Activated CD4-positive, CD25-positive, alpha-beta regulatory T cell treated with anti-CD3 and anti-CD28 coated beads, Interleukin-2, amount 50 U/mL, for 72 hours (primary cell): ENCODE measurements at places on chromosomes 11 and 22.

DNA sequence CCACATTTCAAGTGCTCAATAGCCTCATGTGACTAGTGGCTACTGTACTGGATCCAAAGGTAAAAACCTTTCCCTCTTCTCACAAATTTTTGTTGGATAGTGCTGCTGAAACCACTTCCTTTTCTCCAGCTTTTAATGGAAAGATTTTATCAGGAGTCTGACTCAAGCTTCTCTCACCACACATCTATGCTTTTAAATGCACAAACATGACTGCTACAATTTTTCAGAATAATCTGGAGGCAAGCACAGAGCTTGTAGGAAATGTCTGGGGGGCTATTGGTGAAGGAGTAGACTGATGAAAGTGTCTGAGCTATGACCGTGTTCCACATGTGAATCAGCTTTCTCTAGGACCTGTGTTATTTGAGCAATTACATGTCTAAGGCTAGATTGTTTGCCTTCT lies 101.1 kb upstream of the FAT3 start:
- DNase-seq: no peak

DNA sequence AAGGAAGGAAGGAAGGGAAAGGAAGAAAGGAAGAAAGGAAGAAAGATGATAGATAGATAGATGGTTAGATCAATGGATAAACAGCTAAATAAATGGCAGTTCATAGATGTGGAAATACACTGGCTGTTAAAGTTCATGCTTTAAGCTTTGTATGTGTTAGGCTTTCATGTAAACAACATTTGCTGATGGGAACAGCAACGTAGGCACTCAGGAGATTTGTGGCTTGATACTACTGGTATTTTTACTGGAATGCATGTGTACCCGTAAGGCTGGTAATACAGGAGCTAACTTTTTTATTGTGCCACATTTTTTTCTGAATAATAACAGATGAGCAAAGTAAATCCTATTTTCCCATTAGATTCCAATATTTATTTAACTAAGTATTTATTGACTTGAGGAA lies 85.6 kb downstream of the NCAM1 start:
- DNase-seq: no peak

- DNase-seq: no peak
Measured at GRCh38 chr11:3907590-3907989, 52.1 kb downstream of the STIM1 start.

- no peak for DNase-seq
Measured at GRCh38 chr11:107988397-107989158, 20.1 kb upstream of the CUL5 start.

- DNase-seq: no peak
Measured at GRCh38 chr11:78660471-78660870, 85.8 kb upstream of the NARS2 start.

GRCh38 chr11:23453522-23453921 lies 593.2 kb upstream of the CCDC179 start:
- DNase-seq: no peak

DNA sequence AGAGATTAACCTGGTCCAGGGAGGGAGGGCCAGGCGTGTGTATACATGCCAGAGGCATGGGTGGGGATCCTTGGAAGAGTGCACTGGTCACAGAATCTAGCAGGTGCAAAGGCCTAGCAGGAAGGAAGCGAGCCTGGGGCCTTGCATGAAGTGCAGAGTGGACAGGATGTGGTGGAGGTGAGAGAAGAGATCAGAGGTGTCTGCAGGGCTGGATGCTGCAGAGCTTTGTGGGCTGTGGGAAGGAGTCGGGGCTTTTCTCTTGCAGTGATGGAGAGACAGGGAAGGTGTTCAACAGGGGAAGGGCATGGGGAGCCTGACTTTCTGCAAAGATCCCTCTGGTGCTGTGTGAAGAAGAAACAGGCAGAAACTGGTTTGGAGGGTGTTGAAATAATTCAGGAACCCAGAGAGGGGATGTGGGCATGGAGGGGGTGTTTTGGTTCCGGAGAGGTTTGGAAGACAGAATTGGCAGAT lies 2.5 kb upstream of the TPST2 start:
- peak; percentile 38 for DNase-seq

- no peak for DNase-seq
Measured at GRCh38 chr11:106077609-106078455, at the start of gene AASDHPPT. Gene AASDHPPT, plus strand, starts transcription at chr11:106077662. Its CDS starts 49 bp downstream, at chr11:106077711.

- no peak for DNase-seq
Measured at GRCh38 chr22:17945888-17946648, 78.3 kb downstream of the MICAL3 start.

DNA sequence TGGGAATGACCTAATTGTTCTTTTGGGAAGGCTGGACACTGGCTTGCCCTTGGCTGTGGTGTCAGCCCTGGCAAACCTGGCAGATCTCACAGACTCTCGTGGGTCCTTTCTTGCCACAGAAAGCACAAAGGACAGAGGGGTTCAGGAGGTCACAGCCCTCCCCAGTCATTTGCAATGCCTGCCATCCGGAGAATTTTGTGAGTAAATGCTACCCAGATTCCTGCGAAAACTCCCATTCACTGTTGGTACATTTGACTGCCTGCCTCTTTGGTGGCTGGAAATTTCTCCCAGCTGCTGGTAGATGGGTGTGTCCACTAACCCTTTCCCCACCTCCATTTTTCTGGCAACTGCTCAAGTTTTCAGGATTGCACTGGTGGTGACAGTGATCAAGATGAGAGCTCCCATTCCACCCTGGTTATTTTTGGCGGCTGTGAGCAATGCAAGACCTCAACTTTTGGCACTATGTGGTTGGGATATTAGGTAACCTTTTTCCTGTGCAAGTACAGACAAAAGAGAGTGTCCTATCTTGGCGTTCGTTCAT lies 155.7 kb downstream of the NAV2 start:
- no peak for DNase-seq

DNA sequence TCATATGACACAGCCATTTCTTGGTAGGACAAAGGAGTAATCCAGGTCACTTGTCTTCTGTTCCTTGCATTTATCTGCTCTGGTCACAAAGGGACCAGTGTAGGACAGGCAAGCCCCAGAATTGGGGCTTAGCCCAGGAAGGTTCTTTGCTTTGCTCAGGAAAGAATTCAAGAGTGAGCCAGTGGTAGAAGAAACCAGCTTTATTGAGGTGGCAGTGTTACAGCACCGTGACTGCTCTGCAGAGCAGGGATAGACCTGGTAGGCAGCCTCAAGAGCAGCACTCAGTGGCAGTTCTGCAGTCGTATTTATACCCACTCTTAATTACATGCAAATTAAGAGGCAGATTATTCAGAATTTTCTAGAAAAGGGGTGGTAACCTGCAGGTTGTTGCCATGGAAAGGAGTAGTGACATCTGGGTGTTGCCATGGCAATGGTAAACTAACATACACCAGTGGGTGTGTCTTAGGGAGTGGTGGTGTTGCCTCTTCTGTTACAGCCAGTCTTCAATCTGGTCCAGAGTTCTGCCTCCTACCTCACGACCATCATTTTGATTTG lies 84.9 kb upstream of the RAB1B start:
- DNase-seq: no peak

- no peak for DNase-seq
Measured at GRCh38 chr11:18191376-18191775, 18.7 kb downstream of the MRGPRX4 start.

DNA sequence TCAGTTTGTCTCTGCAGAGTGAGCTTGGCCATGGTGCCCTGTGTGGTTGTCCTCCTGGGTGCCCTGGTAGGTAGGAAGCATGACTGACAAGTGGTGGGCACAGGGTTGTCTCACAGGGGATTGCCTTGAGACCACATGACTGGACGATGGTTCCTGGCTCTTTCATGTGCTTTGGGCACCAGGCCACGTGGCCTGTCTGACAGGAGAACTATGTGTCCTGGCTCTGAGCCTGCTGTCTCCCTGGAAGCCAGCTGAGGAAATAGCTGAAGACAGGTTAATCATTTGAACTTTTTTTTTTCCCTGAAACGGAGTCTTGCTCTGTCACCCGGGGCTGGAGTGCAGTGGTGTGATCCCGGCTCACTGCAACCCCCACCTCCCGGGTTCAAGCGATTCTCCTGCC lies 93.2 kb downstream of the LDLRAD3 start:
- DNase-seq: no peak

- no peak for DNase-seq
Measured at GRCh38 chr22:23037429-23038333, 32.6 kb upstream of the GNAZ start.

GRCh38 chr11:122883646-122883979 lies 1.1 kb downstream of the JHY start:
- no peak for DNase-seq

DNA sequence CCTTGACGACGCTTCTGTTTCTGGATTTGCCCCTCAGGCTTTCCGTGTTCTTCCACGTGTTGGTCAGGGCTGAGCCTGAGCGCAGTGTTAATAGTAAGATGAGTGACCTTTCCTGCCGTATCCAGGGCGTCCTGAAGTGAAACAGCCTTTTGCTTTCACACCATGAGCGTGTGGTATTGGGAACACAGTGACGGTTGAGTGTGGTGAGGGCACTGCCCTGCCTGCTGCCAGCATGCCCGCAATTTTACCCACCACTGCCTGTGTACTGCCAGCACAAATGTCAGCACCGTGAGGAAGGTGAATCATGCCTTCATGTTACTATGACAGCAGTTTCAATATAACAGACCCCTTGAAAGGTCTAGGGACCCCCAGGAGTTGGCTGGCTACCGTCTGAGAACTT lies 217.1 kb downstream of the TBC1D22A start:
- no peak for DNase-seq

DNA sequence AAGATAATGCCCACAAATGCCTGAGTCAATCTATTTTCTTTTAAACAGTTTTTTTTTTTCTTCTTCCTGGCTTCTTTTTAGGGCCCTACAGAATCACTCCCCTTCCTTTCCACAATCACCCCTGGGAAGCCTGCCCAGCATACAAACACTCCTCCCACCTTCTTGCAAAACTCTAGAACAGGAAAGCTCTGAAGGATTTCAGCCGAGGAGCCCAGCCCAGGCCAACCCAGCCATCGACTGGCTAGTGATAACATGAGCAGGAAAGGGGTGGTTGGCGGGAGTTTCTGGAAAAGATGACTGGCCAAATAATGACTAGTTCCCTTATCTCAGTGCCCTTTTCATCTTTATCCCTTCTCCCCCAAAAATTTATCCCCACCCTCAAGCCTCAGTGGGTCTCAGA lies 68.2 kb downstream of the USP35 start:
- DNase-seq: no peak

- no peak for DNase-seq
Measured at GRCh38 chr11:27406498-27407354, 43.7 kb upstream of the CCDC34 start.

GRCh38 chr11:113773092-113773415 lies 438 bp downstream of the ZW10 start:
- DNase-seq: no peak

DNA sequence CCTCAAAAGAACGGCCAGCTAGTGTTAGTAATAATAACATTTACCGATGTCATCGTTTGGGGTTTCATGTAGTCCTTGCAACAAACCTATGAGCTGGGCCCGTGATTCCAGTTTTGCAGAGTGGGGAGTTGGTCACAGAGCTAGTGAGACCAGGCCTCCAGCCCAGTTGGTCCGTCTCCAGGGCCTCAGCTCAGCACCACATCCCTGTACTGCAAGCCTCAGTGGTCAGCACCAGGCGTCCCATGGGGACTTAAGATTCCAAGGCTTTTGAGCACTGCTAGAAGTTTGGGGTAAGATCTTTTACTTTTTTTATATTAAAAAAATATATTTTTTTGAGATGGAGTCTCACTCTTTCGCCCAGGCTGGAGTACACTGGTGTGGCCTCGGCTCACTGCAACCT lies 1.1 kb upstream of the TSGA10IP start:
- no peak for DNase-seq

GRCh38 chr11:36304351-36304750 lies 8.3 kb downstream of the PRR5L start:
- no peak for DNase-seq

DNA sequence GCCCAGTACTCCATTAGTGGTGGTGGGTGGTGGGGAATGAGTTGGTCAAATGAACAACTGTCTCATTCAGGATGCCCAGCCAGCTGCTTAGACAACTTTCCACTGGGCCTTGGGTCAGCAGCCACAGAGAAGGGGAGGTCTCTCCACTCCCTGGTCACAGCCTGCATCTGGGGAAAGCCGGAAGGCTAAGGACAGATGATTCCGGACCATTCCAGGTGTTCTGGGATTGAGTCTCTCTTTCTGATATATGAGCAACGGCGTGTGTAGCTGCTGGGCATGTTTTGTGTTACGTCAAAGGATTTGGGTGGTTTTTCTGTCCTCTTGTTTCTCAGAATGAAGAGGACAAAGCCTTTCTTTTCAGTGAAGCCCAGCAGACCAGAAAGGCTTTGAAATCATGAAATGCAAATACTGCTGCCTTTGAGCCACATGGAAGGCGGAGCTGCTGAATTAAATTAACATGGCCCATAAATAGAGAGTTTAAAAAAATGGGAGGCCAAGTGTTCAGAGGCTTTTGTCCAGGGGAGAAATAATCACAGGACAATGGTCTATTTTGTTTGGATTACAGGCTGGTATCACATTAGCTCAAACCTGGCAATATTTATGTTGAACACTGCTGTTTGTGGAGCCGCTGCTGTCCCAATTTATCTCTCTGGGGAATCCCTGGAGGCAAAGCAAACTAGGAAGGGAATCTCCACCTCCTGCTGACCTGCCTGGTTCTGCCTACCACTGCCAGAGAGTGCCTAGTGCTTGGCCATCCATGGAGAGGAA lies 234.4 kb upstream of the E2F8 start:
- DNase-seq: no peak

DNA sequence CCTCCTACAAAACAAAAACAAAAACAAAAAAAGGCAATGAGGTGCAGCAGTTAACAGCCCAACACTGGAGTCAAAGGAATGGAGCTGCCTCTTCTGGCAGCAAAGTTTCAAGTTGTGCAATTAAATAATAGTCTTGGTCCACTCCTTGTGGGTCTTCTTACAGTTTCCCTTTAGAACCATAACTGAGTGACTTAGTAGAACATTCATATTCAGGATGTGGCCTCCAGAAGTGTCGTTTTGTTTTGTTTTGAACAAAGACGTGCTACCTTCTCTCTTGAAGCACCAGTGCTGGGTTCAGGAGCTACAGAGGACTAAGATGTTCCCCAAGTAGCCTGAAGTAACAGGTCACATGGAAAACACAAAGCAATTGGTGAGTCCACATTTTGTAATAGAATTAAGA lies 2.0 kb upstream of the JAML start:
- no peak for DNase-seq

DNA sequence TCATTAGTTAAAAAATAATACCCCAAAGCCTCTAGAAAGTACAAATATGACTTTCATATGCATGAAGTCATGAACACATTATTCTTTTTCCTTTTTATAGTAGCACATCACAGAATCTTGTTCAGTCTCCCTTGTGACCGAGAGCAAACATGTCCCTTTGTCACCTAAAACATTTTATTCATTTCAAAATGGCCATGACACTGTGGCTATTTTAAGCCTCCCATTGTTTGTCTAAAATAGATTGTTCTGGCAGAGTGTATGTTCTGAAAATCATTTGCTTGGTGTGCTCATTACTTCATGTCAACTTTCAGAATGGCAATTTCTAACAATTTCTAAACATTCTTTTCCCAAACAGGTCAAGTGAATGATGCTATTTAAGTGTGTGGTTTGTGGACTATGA lies 865.0 kb downstream of the JRKL start:
- DNase-seq: no peak
